ENCODE measurements at places on chromosomes 11 and 22.

DNA sequence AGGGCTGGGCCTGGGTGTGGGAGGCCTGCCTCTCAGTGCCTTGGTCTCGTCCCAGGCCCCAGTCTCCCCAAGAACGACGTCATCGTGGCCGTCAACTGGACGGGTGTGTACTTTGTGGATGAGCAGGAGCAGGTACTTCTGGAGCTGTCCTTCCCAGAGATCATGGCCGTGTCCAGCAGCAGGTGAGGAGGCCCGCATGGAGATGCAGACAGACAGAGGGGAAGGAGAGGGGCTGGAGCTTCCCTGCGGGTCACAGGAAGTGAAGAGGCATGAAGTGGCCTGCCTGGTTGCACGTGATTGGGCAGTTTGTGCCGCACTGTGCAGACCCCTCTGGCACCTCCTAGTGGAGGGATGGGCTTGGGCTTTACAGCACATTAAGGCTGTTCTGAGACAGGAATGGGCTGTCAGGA lies 70.4 kb downstream of the MYO7A start:
- no peak for DNase-seq

DNA sequence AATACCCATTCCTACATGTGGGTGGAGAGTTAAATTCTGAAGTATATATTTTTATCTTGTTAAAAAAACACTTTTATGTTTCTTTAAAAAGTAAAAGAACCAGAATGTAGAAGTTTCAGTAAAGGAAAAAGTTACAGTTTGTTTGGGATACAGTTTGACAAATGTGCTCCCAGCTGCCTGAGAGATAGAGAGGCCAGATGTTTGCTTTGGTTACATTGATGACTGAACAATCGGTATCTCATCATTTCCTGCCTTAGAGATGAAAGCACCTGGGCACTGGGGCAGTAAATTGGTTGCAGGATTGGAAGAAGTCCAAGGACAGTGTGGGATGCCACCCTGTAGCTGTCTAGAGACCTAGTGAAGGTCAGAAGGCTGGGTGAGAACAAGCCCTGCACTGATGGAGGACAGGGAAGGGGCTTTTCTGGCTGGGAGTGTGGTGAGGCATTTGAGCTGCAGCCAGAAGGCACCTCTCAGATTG lies 16.6 kb downstream of the MED15 start:
- DNase-seq = no peak

DNA sequence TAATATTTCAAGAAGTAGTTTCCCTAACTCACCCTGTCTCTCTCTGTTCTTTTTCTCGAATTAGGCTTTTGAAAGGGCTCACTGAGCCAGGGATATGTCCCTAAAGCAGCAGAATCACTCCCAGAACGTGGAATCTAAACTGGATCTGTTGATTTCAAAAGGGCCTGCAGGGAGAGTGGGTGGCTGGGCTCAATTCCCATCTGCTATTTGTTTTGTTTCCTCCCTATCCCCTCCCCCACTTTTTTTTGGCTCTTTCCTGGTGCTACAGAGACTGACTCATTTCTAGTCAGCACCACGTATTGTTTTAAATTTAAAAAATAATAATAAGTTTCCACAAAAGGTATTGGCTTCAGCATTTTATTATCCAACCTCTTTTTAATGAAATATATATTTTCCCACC lies 961.5 kb downstream of the FAM181B start:
- DNase-seq = peak; percentile 23

- no peak for DNase-seq
These were observed 337 bp downstream of the OR52B6 start for GRCh38 chr11:5581014-5581413.

DNA sequence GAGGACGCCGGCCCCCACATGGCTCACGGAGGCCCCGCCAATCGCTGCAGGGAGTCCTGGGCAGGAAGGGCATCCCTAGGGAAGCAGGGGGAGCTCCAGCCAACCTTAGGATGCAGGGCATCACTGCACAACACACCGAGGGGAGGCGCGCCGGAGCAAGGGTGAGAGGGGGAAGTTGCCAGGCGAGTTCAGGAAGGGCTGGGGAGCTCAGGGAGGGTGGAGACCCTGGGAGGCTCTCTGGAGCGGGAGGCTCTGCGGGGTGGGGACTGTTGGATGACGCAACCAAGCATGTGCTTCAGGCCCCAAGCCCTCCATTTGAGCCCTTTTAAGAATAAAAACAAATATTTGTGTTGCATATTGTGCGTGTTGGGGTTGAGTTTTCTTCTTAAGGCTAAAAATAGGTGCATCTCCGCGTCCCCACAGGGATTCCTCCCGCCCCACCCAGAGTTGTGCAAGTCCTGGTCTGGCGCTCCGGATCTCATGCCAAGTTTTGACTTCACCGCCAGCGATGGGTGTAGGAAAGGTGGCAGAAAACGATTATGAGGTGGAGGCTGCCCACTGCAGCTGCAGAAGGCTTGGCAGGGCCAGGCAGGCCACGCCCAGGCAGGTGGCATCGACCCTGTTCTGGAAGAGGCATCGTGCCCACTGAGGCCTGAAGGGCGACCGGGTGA lies 65.2 kb downstream of the WNT7B start:
- DNase-seq = no peak

DNA sequence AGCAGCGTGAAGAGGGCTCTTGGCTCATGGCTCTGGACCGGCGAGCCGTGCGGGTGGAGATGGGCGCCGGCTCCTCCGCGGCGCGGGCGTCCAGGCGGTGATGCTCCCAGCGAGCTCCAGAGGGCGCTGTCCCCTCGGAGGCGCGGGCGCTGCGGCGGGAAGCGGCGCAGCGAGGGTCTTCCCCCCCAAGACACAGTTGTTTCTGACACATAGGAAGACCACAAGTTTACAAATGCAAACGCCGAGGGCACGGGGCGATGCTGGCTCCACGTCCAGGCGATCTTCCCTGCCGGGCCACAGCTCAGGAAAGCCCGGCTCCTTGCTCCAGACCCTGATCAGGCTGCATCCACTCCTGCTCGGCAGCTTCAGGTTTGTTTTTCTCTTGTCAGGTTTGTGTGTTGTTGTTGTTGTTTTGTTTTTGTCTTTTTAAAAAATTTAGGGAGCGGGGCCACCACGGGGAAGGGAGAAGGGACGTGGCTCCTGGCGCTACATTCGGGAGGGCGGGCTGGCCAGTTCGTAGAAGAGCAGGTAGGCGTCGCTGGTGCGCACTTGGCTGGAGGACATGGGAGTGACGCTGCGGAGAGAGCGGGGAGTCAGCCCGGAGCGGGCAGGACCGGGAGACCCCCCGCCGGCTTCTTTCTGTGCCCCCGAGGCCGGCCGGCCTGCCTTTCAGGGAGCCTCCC lies 10.0 kb upstream of the MFRP start:
- DNase-seq = no peak

DNA sequence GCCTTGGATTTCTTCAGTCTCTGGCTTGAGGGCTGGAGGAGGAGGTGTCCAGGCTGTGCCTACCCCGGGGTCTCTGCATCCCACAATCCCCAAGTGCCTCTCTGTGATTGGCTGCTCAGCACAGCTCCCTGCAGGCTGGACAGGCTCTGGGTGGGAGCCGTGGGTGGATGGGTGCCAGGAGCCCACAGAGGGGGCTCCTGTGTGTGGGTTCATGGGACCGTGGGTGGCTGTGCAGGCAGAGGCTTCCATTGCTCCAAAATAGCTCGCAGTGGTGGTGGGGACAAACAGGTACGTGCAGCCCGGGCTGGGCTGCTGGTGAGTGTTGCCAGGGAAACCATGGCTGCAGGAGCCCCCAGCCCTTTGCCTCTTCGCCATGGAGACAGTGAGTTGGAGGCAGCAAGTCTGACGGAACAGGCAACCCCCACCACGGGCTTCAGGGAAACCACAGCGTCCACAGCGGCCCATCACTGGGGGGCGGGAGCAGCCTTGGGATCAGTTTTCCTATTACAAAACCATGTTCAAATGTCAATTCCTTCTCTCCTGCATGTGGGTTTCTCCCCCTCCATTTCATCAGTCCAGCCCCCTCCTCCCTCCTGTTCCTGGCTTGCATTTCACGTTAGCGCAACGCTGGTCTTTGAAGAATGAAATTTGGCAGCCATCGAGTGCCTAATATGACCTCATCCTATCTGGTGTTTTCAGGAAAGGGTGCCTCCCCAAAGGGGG lies 155.2 kb downstream of the TRIM29 start:
- peak; percentile 6 for DNase-seq

- no peak for DNase-seq
These were observed 46.0 kb upstream of the GRAMD1B start for GRCh38 chr11:123384116-123384515.
